ENCODE measurements at places on chromosomes 5 and 9.

- no peak for DNase-seq
Observed at GRCh38 chr5:55370291-55370925, 62.6 kb downstream of the MTREX start.

GRCh38 chr5:1140171-1140817 lies 28.4 kb upstream of the SLC12A7 start:
- DNase-seq, result peak; percentile 48

- DNase-seq, result no peak
Observed at GRCh38 chr9:109815366-109815947, 35.5 kb downstream of the PALM2AKAP2 start.

GRCh38 chr5:29697785-29698414 lies 1495.6 kb upstream of the CDH6 start:
- DNase-seq, result no peak

DNA sequence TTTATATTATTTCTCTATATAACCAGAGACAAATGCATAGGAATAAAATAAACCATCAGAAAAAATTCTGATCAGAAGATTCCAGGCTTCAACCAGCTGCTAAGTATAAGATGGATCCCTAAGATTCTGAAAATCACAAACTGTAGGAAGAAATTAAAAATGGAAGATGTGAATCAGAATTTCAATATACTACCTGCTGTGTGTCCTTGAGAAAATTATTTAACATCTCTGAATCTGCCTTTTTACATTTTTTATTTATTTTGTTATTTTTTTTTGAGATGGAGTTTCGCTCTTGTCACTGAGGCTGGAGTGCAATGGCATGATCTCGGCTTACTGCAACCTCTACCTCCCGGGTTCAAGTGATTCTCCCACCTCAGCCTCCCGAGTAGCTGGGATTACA lies 187.2 kb downstream of the GNAQ start:
- DNase-seq, result no peak

DNA sequence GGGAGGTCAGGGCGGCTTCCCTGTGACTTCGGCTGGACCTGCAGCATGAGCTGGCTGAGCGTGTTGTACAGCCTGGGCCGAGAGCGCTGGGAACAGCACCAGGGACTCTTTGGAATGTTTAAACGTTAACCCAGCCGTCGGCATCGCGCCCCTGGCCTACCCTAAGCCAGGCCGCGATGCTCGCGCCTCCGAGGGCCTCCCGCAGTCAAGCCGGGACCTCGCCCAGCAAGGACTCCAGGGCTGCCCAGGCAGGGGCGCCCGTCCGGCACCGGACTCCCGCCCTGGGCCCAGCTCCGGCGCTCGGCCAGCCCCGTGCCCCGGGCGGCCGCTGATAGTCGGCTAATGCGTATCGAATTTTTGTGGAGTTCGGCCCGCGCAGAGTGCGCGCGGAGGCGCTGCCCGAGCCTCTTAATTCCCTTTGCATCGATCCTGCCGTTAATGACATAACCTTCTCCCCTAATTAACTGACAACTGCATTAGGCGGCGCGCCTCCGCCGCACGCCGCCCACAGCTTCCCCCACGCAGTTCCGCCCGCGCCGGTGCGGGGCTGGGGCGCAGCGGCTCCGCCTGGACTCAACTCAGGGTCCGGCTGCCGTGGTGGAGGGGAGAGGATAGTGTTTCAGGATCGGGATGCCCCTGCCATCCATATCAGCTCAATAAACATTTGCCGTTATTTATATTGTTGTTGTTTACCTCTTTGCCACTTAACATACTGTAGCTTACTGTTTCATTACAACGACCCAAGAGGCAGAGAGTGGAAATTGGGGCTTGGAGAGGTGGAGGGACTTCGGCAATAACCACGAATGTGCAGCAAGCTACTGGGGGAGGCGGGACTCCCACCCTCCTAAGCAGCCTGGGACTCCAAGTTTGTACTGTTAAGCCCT lies 28.8 kb upstream of the CDC23 start:
- no peak for DNase-seq

- no peak for DNase-seq
Observed at GRCh38 chr9:104960662-104961061, 32.7 kb upstream of the ABCA1 start.

DNA sequence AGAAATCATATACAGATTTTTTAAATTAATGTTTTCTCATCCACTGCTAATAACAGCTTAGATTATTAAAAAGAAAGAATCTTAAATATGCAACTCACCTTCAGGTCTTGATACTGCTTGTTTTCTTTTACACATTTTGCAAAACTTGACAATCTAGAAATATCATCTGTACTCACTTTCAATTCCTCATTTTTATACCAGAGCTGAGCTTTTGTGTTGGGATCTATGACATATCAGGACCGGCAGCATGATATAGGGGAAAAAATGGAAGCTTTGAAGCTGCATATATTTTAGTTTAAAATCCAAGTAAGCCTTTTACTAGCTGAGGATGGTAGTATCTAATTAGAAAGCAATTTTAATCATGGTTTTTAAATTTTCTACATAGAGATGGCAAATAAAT lies 75.7 kb upstream of the SMARCA2 start:
- DNase-seq, result no peak

DNA sequence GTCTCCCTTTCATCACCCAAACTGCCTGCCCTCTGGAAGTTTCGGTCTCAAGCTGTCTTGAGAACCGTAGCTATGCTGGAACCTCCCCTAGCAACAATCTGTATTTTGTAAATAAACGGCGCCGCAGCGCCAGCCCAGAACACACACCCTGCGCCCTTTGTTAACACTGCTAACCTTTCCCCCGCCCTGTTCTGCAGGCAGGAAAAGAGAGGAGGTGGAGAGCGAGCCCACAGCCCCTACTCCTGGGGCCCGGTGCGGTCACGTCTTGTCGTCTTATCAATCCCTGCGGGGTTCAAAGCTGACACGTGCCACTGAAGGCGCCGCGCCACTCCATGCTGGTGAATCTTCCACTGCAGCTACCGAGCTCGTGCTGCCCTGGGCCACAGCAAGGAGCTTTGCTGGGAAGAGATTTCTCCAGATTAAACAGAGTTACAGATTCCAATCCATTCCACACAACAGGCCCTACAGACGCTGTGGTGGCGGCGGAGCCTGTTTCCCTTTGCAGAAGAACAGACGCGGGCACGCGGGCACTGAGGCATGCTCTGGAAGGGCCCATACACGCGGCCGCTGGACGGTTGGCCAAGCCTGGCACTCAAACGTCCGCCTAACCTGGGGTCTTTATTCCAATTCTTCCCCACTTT lies 25.3 kb downstream of the ZDHHC11B start:
- no peak for DNase-seq

Data from stimulated activated CD8-positive, alpha-beta memory T cell treated with anti-CD3 and anti-CD28 coated beads, Interleukin-4, amount 100 ng/mL, for 1 hour (primary cell).